Stimulated activated CD4-positive, alpha-beta T cell treated with anti-CD3 and anti-CD28 coated beads, Interleukin-12 subunit alpha, Interleukin-12 subunit beta, amount 100 ng/mL, for 48 hours (primary cell): ENCODE measurements at places on chromosomes 2 and 18.

DNA sequence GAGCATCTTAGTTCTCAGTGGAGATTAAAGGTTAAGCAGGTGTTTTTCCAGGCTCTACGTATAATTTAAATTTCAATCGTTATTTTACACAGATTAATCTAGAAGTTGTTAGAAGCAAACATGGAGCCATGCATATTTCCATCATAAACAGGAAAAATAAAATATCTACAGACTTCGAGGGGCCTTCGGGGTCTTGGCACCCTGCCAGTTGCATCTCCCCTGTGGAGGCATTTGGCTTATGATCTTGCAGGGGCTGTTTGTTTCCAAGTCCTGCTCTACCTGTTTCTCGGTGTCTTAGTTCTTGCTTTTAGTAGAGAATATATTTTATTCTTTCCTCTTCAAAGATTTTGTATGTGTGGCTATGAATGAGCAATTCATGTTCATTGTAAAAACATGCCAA is 67.2 kb upstream of the FAM136A start:
- no peak for DNase-seq

GRCh38 chr2:28152585-28153280 is 239.9 kb upstream of the FOSL2 start:
- DNase-seq = no peak

DNA sequence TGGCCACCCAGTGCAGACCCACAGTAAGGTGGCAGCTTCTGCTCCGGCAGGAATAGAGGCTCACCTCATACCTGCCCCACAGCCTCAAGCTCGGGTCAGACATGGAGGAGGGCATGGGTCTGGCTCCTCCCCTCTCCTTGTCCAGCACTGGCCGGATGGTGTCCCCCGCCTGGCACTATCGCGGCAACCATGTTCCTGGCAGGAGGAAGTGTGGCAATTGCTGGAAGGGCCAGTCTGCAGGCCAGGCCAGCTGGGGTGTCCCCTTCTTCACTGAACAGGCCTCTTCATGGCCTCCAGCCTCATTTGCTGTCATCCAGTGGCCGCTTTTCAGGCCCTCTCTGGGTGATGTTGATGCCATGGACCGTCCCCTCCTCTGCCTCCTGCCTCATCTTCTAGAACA is 41.4 kb upstream of the SMAD7 start:
- no peak for DNase-seq

DNA sequence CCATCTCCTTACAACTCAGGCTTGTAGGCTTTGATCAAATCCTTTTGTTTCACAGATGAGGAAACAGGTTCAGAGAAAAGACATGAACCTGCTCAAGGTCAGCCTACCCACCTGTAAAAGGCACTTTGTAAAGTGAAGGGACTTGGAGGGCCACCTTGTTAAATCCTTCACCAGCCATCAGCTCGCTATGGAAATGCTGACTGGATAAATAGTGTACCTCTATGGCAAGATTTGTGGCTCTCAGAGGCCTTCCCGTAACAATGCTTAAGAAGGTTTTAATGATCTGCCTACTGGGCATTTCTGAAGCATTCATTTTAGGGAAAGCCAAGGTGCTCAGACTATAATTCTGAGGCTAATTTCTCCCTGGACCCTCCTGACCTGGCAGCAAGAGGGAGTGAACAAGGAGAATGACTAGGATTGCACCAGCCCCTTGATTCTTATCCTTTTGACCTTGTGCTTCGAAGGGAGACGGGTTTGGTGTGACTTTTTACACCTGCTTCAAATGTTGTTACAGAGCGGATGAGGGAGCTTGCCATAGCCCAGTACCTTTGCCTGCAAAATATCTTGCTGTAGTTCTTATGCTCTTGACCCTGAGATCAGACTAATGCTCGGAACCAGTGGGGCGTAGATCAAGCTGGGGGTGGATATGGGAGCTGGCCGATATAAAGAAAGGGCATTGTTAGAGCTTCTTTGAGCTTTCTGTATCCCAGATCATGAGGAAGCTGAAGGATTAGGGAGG is 90.9 kb upstream of the CXCR4 start:
- DNase-seq = no peak

DNA sequence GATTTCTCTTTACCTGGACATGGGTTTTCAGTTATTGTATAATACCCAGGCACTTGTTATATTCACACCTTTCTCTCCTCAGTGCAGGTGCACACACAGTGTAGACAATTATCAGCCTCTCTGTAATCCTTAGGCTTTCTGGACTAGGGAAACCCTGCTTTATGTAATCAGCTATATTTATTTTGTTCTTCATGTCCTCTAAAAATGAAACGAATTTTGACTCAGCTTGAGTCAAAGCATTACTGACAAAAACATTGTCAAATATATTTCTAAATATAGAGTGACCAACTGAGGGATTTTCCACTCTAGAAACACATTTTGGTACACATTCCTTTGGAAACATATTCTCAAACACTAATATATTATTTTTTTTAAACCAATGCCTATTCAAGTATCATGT is 144.8 kb upstream of the GULP1 start:
- DNase-seq = no peak

GRCh38 chr2:147182260-147182659 is 662.6 kb upstream of the ACVR2A start:
- DNase-seq = peak; percentile 38

DNA sequence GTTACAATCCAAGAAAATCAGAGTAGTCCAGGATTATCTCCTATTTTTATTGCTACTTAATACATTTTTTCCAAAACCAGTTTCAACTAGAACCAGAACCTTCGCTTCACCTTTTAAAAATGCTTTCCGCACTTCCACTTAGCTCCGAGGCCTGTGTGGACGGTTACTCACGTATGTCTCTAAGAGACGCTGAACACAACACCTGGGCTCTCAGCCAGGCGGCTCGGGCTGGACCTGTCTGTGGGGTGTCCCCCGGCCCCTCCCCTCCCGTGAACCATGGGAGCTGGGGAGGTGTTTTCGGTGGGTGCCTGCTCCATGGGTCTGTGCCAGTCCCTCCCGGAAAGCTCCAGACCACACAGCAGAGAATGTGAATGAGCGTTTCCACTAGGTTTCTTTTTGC is 223.8 kb downstream of the GLI2 start:
- DNase-seq = no peak

- no peak for DNase-seq
Measured at GRCh38 chr2:73489053-73489452, 103.4 kb downstream of the ALMS1 start.

GRCh38 chr2:177429688-177430325 is 37.2 kb downstream of the AGPS start:
- no peak for DNase-seq

DNA sequence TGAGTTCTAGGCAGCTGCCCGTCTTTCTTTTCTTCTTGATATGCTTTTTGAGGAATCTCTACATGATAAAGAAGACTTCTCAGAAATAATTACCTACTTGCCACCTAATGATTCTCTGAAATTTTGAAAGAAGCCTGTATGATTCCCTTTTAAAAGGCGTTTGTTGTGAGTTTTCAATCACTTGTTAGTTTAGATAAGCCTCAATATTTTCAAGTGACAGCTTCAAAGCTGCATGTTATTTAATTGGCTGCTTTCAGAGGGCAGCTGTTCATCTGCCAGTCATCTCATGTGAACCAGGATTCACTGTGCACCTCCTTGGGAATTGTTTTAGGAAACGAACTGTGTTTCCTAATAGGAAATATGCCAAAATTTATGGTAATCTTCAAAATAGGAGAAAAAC is 938.1 kb downstream of the CPS1 start:
- no peak for DNase-seq

DNA sequence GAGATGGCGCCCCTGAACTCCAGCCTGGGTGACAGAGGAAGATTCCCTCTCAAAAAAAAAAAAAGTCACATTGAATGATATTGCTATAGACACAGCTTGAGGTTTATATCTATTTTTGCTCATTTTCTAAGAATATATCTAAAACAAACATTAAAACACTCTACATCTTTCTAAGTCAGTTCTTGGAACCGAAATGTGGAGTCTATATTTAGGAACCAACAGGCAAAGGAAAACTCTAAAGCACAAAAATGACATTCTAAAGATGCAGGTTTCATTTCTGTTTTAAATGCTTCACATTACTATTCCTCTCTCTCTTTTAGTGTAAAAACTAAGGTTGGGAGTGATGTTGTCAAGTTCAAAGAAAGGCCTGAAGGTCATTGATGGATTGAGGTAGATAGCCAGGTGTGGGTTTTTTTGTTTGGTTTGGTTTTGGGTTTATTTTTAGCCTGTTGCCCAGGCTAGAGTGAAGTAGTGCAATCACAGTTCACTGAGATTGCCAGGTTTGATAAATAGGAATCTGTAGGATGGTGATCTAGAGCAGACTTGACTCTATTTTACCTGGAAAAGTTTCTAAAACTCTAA is 194.0 kb upstream of the RBBP8 start:
- DNase-seq = no peak

DNA sequence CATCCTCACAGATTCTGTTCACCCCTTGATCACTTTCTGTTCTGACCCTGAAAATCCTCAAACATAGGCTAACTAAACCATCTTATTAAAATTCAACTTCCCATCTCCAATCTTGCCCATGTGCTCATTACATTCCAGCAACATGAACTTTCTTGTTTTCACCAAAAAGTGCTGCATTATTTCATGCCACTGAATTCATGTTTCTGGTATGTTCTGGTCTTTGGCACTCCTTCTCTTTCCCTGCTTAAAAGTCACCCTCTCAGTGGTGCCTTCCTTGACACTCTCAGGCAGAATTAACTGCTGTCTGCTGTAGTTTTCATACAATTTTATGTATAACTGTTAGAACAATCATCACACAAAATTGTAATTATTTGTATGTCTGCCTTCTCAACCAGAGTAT is 247.7 kb upstream of the RBMS1 start:
- no peak for DNase-seq

- DNase-seq = no peak
Measured at GRCh38 chr2:189638301-189639006, 22.8 kb upstream of the ASNSD1 start.

GRCh38 chr2:56376699-56377665 is 193.2 kb downstream of the CCDC85A start:
- no peak for DNase-seq

- DNase-seq = no peak
Measured at GRCh38 chr2:39874236-39874635, 95.2 kb upstream of the THUMPD2 start.

DNA sequence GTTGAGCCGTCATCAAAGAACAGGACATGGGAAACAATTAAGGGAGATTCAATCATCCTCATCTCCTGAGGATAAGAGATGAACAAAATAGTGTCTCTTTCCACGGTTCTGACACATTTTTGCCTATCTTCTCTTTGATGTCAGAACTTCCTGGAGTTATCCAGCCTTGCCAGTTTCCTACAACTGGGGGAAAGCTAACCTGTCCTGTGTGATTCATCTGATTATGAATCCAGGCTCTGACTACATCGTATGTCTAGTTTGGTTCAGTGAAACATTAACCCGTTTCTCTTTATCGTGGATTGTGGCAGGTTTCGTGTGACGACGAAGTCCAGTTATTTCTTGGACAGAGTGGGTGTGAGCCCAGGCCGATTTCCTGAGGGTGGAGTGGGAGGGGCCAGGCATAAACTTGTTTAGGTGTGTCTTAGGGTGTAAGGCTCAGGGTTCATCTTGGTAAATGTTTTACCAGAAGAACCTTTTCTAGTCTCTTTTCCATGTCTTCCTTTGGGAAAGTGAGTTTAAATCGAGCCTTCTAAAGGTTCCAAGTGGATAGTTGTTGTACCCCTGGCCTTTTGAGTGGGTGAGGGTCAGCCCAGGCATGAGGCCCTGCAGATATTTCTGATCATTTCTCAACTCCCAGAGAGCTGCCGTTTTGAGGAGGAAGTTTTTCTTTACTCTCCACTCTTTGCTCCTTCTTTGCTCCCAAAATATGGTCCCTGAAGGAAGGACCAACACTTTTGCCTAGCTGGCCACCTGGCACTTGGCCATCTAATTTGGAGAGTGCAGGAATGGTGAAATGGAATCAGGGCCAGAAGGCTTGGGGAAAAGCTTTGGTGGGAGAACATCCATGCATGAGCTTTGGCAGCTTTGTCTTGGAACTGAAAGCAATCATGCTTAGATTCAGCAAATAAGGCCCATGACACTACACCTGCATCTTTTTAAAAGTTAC is 50.4 kb upstream of the FZD5 start:
- no peak for DNase-seq

DNA sequence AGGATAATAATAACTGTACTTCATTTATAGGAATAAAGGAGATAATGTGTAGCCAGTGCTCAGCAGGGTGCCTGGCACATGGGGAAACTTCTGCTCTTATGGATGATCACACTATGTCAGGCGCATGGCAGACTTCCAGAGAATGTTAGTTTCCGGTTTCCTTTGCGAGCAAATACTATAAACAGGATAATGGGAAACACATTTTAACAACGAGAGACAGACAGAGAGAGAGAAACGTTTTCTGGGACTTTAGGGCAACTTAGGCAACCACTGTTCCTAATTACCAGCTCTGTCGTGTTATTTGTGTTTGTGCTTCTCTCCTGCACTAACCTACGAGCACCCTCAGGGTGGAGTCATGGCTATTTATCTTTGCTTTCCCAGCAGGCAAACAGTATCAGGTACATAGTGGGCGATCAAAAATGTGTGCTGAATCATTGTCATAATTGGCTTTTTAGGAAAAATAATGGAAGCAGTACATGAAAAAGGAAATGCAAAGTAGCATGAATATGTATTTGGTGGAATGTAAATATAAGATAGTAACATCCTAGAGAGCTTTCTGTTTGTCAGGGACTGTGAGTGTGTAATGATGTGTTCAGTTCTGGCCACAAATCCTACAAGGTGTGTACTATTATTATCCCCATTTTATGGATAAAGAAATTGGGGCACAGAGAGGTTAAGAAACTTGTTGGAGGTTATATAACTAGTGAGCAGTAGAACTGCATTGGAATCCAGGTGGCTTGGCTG is 36.8 kb upstream of the IGFBP2 start:
- no peak for DNase-seq

- no peak for DNase-seq
Measured at GRCh38 chr2:146258071-146258470, 1586.8 kb upstream of the ACVR2A start.

DNA sequence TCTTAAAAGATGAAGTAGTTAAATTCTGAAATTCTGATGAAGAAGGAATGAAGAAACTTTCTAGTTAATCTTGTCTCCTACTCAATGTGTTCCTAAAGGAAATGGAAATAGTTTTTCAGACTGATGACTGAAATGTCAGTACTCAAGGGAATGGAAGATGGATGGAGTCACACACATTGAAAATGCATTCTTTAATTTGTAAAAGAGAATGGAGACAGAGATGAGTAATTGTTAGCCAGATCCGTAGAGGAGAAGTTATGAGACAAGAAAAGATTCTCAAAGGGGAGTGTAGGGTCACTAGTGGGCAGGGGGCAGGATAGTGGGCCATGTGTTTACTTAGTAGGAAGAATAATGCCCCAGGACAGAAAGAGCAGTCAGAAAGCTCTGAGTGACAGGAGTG is 13.3 kb downstream of the ZSWIM2 start:
- DNase-seq = no peak

GRCh38 chr2:9212010-9212635 is 5.5 kb downstream of the ASAP2 start:
- DNase-seq = no peak

DNA sequence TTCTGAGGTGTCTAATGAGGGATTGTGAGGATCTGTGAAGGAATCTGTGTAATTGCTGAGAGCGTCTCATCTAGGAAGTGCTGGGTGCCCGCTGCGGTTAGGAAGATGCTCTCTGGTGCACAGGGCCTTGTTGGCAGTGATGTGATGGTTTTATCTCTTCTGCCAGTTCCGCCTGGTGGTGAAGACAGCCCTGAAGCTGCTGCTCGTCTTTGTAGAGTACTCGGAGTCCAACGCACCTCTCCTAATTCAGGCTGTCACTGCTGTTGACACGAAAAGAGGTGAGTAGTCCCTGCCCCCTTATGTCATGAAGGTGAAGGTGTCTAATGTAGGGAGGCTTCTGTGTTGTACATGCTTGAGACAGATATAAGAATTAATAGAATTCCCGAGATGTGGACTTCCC is 234.2 kb downstream of the TPGS2 start:
- no peak for DNase-seq

GRCh38 chr2:164875334-164876205 is 33.9 kb upstream of the COBLL1 start:
- DNase-seq = no peak
